ENCODE measurements at places on chromosomes 5 and 9.

DNA sequence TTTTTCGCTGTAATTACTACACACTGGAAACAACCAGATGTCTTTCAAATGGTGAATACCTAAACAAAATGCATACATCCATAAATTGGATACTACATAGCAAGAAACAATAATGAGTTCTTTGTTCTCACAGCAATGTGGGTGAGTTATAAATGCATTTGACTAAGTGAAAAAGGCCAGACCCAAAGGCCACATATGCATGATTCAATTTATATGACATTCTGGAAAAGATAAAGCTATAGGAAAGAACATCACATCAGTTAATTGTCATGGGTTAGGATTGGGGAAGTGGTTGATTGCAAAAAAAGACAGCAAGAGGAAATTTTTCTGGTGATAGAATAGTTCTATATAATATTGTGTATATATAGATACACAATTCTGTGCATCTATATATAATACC lies 198.9 kb downstream of the CYLC2 start:
- no peak for DNase-seq

DNA sequence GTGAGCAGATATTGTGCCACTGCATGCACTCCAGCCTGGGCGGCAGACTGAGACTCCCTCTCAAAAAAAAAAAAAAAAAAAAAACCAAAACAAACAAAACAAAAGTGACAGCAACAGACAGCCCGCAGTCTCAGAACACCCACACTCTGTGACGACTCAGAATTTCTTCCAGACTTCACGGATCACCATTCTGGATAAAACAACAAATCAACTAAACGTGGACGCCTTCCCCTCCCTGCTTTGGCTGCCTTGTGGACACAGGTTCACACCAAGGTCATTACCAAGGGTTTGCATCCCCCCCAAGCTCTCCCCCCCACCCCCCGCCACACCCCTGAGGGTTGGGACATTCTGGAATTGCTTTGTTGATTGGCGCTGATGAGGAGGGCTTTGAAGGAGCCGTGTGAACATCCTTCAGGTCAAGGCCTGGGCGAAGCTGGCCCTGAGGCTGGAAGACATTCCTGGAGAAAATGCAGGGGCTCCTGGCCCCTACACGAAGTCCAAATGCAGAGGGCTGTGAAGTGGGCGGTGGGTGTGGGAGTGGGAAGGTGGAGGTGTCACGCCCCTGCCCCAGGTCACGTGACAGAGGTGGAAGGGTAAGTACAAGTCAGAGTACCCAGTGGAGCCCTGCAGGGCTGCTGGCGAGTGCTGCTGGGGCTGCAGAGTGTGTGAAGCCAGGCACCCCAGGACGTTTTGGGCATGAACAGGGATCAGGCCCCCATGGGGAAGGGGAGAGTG lies 10.1 kb downstream of the LCN10 start:
- DNase-seq, result no peak

DNA sequence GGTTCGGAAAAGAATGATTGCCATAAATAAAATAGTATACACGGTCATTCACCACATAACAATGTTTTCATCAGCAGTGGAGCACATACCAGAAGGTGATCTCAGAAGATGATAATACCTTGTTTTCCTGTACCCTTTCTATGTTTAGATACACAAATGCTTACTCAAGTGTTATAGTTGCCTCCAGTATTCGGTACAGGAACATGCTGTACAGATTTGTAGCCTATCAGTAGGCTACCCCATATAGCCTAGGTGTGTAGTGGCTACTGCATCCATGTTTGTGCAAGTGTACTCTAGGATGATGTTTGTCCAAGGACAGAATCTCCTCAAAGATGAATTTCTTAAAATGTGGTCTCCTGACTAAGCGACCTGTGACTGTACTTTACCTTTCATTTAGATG lies 59.2 kb downstream of the ICE1 start:
- DNase-seq, result no peak

DNA sequence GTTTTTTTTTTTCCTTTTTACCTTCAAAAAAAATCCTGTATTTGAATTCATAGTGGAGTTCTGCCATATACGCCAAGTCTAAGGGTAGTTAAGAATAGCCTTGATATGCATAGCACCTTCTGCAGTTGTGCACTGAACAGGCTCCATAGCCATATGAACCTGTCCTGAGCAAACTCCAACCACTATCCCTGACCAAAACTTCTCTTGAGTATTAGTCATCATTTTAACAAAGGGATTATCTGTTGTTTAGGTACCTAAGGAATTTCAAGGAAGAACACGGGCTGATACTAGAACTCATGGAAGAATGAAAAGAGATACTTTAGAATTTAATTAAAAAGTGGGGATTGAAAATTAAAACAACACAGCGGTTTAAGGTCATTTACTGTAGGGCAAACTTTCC lies 1.9 kb upstream of the FBXO38 start:
- no peak for DNase-seq

DNA sequence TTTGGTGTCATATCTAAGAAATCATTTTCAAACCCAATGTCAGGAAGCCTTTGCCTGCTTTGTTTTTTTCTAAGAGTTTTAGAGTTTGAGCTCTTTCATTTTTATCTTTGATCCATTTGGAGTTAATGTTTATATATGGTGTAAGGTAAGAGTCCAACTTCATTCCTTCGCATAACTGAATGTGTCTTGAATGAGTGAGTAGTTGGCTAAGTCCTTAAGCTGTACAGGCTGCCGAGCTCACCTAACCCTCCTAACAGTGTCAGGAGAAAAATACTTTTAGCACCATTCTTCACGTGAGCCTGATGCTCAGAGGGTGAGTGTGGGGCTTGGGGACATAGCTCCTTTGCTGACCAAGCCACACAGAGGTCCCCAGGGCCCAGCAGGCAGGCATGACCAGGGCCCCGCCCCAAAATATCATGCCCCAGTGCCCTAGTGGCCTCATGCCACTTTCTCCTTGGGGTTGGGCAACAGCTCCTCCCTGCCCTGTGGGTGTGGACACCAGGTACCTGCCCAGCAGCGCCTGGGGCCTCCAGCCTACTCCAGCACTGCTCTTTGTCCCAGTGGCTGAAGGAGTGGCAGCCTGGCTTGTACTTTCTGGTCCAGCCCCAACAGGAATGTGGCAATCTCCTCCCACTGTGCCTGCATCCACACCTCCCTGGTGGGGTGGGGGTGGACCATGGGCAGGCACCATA lies 17.2 kb downstream of the PPARGC1B start:
- DNase-seq, result no peak

DNA sequence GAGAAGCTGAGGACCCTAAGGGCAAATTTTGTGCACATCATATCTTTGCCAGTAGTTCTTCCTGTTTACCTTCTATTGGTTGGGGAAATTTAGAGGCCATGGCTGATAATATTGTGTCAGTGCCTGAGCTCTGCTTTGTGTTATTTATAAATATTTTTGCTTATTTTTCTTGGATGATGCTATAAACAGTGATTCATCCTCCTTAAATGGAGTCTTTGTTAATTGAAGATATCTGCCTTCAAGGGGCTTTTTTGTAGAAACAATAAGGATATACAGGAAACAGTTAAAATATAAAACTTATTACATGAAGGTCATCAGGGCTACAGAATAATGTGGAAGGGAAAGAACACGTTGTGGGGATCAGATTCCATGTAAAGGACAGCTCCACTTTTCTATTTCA lies 78.0 kb downstream of the PAM start:
- DNase-seq, result no peak

- DNase-seq, result no peak
Measured at GRCh38 chr9:126127591-126127990, 199.0 kb upstream of the MVB12B start.

DNA sequence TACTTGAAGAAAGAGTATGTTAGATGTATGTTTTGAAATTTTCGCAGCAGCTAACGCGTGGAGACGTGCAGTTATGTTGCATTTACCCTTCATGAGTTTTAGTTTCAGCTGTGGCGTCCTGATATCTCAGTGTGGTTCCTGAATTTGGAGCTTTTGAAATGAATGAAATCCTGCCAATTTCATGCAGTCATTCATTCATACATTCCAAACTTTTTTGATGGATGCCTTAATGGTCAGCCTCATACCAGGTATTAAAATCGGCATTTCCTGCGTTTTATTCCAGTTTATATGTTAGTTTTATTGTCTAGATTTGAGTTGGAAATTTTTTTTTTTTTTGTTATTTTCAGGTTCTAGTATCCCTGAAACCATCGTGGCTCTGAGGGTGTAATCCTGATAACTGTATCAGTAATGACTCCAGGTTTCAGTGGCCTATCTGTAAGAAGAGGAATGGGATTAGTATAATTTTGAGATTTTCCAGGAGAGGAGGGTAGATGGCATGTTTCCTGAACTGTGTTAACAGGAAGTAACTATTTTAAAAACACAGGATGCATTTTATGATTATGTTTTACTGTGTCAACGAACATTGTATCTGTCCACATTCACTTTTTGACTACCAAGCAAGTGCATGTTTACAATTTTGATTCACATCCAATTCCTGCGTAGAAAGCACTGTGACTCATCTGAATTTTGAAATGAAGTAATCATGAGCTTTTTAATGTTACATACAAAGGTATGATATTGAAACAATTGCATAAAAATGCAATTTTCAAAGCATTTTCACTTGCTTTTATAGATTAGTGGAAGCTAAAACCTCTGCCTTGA lies 1.0 kb downstream of the FOCAD start:
- DNase-seq, result no peak

DNA sequence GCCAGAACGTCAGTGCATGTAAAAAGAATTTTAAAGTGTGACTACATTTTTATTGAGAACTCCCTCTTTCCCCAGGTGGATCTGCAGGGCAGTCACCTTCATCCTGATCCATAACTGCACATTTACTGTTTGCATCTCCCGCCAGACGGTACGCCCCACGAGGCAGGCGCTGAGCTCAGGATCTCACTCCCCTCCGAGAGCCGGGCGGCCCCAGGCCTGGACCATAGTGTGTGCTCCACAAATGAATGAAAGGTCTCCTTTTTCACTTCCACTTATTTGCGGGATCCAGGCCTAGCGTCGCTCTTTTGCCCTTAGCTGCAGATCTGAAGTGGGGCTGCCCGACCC lies 378 bp downstream of the DROSHA start:
- no peak for DNase-seq

DNA sequence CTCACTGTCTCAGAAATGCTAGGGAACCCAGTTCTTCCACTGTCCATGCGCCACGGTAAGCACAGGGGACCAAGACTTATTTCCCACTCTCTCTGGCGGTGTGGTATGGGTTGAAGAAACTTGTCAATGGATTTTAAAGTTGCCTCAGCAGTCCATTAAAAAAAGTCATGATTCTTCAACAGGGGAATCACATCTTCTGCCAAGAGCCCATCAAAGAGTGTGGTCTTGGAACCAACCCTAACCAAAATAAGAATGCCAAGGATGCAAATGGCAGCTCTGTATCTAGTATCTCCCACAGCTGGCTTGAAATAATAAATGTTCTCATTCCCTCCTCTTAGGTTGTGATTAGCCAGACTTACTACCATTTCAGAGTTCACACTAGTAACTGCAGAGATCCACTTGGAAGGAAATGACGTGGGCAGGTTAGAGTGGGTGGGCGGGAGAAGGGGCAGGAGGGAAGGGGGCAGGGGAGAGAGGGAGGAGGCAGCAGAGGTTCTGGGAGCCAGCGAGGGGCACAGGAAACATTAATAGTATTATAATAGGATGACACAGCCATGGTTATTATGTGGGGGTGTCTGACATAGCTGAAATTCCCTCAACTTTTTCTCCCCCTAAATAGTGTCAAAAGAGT lies 17.6 kb downstream of the PTCH1 start:
- DNase-seq, result no peak

DNA sequence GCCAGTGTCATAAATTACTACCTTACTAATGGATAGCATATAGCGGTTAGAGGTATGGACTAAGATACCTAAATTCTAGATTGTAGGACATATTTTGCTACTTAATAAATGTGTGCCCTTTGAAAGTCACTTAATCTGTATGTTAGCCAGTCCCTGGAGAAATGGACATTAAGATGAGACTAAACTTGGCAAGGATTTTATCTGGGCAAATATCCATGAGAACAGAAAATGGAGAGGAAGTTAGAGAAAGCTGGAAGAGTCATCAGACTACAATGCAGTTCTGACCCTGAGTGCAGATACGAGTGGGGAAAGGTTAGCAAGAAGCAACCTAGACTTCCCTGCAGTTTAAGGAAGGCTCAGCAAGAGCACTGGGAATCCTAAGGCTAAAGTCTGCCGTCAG lies 33.0 kb downstream of the TBCA start:
- no peak for DNase-seq

- DNase-seq, result no peak
Measured at GRCh38 chr5:77319117-77319804, 108.8 kb downstream of the PDE8B start.

GRCh38 chr5:159785656-159786055 lies 130.6 kb upstream of the ADRA1B start:
- DNase-seq, result no peak

DNA sequence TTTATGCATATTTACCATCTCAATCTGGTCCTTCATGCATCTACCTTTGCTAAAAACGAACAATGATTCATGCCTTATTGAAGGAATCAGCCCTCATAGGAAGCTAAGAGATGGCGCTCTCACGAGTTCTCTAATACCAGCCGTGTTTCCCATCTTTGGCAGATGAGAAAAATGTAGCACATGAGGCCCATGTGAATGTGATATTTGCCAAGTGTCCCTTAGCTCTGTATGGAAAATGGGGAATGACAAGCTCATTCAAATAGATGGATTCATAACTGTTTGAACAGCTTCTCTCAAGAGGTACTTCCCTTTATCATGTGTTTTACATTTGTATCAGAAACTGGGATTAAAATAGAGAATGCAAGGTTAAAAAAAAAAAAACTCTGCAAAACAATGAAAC lies 66.1 kb downstream of the TTC39B start:
- DNase-seq, result no peak

DNA sequence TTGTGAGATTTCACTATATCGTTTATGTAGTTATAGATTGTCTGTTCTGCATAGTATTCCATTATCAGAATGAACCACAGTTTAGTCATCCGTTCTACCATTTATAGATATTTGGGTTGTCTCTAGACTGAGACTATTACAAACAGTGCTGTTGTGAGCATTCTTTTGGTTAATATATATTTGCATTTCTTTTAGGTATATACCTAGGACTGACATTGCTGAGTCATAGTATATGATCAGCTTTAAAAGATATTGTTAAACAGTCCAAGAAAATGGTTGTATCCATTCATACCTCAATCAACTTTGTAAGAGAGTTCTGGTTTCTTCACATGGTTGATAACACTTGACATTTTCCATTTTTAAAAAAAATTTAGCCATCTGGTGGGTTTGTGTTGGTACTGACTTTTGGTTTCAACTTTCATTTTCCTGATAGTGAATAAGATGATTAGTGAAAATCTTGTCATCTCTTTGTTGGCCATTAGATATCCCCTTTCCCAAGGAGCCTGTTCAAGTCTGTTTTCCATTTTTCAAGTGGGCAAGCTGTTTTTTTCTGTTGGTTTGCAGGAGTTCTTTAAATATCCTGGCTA lies 22.9 kb upstream of the ADAM19 start:
- no peak for DNase-seq

Measured in right forelimb (tissue), 1 donor.